ENCODE measurements at places on chromosomes 11 and 22.

- DNase-seq: no peak
Measured at GRCh38 chr11:102729849-102730815, 5.4 kb upstream of the MMP8 start.

DNA sequence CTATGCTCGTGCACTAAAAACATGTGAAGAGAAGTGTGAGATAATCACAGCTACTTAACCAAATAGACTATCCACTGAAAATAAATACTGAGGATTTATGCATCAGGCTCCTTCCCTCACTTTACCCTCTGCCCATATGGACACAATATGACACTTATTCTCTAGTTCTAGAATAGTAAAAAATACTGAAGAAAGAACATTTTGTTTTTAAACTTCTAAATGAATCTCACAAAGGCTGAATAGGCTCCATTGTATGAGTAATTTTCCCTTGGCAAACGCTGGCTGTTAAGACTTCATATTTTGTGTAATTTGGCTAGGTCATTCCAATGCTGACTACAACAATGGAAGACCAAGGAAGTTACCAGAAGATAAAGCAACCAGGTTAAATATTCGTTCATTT, 9.9 kb downstream of the HPS5 start:
- DNase-seq: no peak

- DNase-seq: no peak
Measured at GRCh38 chr11:11387207-11387606, 34.2 kb upstream of the CSNK2A3 start.

- DNase-seq: no peak
Measured at GRCh38 chr11:132256528-132257279, 886.3 kb downstream of the NTM start.

DNA sequence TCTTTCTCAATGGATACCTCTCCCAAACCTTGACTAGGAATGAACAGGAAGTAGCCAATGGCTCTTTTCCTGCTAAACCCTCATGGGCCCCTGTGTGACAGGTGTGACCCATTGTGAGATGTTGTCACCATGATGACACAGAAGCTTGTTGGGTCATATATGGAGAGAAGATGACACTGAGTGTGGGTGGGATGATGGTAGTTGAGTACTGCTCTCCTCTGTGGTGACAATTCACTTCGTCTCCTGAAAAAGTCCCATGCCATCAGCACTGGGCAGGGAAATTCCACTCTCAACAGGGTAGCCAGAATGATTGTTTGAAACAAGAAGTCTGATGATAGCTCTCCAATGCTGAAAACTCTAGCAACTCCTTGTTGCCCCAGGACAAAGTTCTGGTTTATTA, 94.0 kb upstream of the SEZ6L start:
- DNase-seq: no peak

Data from stimulated activated CD4-positive, alpha-beta T cell treated with anti-CD3 and anti-CD28 coated beads, Interleukin-2, amount 100 ng/mL, for 24 hours (primary cell).